Activated CD4-positive, alpha-beta T cell treated with anti-CD3 and anti-CD28 coated beads, Interleukin-2, amount 50 U/mL, for 48 hours (primary cell): ENCODE measurements at places on chromosomes 13 and 19.

DNA sequence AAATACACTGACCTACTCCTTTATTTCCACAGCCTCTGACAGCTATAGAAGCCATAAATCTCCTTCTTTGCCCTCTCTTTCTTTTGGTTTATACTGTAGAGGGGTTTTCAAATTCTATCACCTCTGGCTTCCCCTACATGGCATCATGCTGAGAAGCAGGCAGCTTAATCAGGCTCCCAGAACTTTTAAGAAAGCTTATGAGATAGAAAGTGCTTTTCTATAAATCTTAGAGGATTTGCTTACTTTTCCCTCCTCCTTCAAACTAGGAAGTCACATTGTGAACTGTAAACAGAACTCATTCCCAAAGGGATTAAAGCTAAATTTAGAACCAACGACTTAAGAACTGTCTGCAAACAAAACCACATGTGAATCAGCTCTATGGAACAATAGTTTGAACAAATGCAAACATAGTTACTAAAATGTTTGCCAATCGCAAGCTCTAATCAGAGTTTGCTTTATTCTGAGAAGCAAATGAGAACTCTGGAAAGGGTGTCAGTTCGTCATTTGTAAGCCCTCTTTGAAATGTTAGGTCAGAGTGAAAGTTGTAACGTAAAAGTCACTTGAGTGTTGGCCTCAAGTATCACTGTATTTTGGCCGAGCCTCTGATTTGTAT, 344.1 kb downstream of the RFC3 start:
- no peak for DNase-seq

DNA sequence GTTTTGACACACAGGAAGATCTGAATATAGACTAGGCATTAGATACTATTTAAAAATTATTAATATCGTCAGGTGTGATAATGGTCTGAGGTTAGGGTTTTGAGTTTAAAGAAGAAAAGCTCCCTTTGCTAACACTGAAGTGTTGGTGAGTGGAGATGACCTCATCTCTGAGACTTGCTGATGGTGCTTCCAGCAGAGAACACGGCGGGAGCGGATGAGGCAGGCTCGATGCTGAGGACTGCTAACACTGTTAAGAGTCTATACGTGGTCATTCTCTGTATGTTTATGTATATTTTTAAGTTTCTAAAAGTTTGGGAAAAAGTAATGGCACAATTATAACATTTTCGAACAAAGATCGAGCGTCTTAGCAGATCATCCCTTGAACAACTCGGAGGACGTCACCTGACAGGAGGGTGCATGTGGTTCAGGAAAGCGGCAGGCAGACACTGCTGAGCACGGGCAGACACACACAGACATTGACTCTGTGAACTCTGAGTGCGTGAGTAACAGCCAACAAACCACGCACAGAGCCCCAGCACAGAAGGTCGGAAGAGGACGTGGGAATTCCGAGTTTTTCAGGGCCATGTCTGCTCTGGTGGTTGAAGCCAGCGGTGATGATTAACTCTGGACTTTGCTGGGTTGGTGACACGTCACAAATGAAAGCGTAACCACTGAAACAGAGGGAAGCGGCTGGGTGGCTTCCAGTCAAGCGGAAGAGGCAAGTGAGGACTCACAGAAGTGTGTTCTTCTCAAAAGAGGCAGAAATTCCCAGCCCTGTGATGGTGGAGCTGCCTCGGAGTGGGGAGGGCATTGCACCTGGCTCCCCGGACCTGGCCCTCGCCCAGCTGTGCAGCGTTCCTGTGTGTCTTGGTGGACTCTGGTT, 91.9 kb upstream of the TEX29 start:
- DNase-seq = no peak

DNA sequence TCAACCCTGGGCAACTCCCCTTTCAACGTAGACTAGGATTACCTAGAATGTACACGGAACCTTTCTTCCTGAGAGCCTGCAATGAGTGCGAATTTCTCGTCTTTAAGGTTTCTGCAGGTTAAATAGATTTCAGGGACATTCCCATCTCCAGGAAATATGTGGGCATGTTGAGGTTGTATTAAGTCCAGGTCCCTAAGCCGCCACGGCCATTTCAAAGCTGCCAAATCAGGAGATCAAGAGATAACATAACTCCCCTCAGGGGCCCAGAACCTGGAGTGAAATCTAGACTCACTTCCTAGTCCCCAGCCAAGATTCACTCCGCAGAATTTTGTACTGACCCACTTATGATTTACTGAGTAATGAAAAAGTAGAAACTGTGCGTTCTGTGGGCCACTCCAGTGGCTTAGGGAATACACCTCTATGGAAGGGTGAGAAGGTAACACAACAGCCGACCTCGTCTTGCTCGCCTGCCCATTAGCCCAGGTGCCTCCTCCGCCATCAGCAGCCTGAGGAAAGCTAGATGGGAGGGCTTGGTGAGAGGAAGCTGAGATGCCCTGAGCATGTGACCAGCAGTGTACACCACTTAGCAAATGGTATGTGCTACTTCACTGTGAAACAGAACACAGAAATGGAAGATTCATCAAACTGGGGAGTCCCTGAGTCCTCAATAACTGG, 98.5 kb upstream of the SOX1 start:
- DNase-seq = no peak

- DNase-seq = no peak
Measured at GRCh38 chr13:112696001-112696868, 6.4 kb downstream of the ATP11A start.

GRCh38 chr19:53102756-53103233, 427 bp downstream of the ZNF160 start:
- DNase-seq = peak; percentile 46

GRCh38 chr19:1650650-1651567, 1.5 kb downstream of the TCF3 start:
- DNase-seq = peak; percentile 66

DNA sequence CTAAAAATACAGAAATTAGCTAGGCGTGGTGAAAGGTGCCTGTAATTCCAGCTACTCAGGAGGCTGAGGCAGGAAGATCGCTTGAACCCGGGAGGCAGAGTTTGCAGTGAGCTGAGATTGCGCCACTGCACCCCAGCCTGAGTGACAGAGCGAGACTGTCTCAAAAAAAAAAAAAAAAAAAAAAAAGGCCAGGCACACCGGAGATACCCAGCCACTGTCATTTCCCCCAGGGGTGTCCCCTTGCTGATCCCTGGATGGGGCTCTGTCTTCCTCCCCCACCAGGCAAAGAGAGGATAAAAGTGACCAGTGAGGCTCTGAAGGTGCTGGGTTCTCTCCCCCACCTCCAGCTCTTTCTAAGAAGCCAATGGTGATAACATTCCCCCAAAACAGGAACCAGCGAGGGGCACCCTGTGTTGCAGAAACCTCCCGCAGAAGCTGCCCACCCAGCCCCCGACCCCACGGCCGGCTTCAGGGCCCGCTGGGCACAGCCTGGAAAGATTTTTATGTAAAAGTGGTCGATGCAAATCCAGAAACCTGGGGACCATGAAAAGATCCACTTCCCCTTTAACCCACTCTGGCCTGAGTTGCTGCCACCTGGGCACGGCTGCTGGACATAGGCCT, 61.4 kb upstream of the KLF2 start:
- DNase-seq = no peak

DNA sequence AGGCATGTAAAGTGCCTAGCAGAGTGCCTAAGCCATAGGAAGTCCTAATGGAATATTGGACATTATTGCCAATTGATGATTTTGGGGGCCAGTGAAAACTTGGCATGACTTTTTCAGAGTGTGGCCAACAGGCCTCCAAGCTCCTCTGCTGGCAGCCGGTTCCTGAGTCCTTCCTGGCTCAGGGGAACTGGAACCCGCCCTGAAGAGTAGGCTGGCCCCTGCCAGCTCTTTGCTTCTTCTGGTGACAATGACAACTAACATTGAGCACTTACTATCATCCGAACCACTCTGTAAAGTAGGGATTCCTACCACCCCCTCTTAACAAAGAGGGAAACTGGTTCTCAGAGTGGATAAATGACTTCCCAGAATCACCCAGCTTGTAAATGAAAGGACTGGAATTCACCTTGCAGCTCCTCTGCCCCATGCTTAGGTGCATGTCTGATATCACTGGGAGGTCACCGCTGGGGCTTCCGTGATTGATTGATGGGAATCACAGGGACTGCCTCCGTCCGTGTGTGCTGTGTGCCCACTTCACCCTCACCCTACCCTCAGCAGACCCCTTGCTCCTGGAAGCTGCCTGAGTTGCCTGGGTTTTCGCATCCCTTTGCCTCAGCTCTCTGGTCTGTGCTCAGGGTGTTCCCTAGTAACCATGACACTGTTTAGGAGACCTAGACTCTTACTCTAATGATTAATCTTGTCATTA, 50.6 kb downstream of the TNFRSF19 start:
- no peak for DNase-seq

GRCh38 chr13:44879452-44880058, 109.7 kb downstream of the NUFIP1 start:
- DNase-seq = peak; percentile 11

- no peak for DNase-seq
Measured at GRCh38 chr13:46609726-46610125, 56.8 kb downstream of the LRCH1 start.

DNA sequence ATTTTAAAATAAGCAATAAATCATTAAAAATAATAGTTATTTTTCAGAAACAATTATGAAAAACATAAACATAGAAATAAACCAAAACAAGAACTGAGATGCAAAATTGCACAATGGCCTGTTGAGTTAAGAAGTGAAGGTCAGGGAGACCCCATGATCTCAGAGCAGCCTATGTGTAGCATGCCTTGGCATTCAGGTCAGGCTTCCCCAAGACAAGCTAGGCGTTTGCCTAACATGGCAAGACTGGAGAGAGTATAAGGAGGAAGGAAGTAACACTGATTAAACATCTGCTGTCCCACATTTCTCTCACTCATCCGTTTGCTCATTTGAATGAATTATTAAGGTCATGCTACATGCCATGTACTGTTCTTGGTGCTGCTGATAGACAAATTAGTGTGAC, 291.8 kb downstream of the TSHZ3 start:
- no peak for DNase-seq
